Activated CD8-positive, alpha-beta memory T cell treated with anti-CD3 and anti-CD28 coated beads, Interleukin-2, amount 10 ng/mL, durations not matched to agents 7 days and 5 days (primary cell): ENCODE measurements at places on chromosomes 5 and 9. TPM values are rescaled to one million over a fixed set of nuclear protein-coding genes. Genes with fewer than 3 reads are reported as not detected.

KIF4B gene
- total RNA-seq = not detected

HK3 gene
- total RNA-seq = not detected

- no peaks in the 10 kb centered on the region for H3K4me1 ChIP-seq
- H3K36me3 ChIP-seq = no peaks in the 10 kb centered on the region
- DNase-seq = no peak
- H3K4me3 ChIP-seq = no peak overlapping the region
These were observed 114.2 kb upstream of the FST start for GRCh38 chr5:53366245-53366644.

DNA sequence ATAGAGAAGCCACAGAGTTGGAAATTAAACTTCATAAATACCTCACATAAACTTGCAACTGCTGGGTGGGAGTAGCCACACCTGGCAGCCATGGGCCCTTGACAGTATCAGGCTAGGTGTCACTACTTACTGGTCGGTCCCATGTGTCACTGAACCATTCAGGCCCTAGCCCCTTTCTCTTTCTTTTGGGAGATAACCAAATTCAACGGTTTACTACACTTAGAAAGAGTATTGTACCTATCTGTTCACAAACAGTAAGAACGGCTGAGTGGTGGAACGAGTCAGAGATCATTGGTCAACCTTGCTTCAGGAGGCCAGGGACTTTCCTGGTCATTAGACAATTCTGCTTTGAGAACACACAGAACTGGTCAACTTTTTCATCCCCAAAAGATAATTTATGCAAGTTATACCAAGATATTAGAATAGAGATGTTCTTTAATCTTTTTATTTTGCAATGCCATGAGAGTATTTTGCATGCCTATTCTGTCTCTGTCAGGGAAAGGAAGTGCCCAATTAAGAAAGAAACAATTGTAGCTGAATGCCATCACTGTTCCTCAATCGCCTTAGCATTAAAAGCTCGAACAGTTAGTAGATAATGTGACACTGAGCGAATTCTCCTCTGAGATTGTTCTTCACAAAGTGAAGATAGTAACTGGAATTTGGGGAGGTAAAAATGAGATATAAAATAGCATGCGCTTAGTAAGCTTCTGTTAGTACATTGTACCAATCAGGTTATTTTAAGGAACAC is 50.9 kb downstream of the GOLPH3 start:
- peaks cover 3% of the 10 kb centered on the region for H3K4me1 ChIP-seq
- no peaks in the 10 kb centered on the region for H3K27me3 ChIP-seq
- no peak overlapping the region for H3K27ac ChIP-seq
- DNase-seq = no peak
- no peak overlapping the region for H3K4me3 ChIP-seq
- peaks cover 50% of the 10 kb centered on the region for H3K36me3 ChIP-seq

DNA sequence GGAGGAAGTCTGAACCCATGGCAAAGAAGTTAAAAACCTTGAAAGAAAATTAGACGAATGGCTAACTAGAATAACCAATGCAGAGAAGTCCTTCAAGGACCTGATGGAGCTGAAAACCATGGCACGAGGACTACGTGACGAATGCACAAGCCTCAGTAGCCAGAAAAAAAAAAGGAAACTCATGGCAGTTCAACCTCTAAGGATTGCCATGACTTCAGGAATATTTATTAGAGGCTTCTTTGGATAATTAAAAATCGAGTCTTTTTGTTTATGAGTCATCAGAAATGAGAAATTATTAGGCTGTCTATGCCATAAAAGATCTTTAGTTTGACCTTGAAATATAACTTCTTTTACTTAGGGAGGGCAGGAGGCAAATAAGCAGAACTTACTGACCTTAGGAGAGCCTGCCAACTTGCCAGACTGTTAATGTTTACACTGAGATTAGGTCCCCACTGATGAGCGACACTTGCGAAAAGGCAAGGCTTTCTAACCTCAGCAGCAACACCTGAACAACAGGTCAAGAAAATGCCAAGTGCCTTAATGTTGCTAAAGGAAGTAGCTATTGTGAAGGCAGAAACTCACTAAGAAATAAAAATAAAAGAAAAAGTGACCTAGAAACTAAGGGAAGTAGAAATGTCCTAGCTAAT is 55.2 kb upstream of the TUSC1 start:
- H3K36me3 ChIP-seq = no peaks in the 10 kb centered on the region
- DNase-seq = no peak
- H3K4me1 ChIP-seq = no peaks in the 10 kb centered on the region
- H3K4me3 ChIP-seq = no peak overlapping the region
- H3K27me3 ChIP-seq = no peaks in the 10 kb centered on the region

- no peak for DNase-seq
- H3K4me3 ChIP-seq = no peak overlapping the region
- H3K27ac ChIP-seq = no peak overlapping the region
- peaks cover 3% of the 10 kb centered on the region for H3K27me3 ChIP-seq
- H3K4me1 ChIP-seq = peaks cover 22% of the 10 kb centered on the region
- H3K36me3 ChIP-seq = no peaks in the 10 kb centered on the region
These were observed 278.8 kb downstream of the FSTL4 start for GRCh38 chr5:133333326-133334150.

DNA sequence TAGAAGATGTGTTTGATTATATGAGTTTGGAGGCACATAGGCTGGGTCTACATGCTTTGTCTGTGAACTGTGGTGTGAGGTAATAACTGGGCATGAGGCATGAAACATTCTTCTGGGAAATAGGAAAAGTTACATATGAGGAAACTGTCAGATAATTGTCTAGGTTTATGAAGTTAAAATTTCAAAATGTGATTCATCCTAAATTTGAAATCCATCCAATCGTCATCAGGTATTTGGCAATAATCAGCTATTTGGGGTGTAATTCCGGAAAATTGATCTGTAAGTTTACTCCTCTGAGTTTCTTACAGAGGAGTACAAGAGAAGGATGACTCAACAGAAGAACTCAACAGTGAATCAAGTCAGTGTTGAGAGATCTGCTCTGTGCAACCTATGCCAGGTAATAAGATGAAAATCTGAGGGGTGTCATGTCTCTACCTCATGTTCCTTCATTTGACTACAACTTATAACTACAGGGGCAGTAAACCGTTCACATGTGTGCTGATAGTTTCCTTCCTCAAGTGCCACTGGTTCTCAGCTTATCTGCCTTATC is 1171.6 kb upstream of the CDH18 start:
- H3K4me3 ChIP-seq = no peak overlapping the region
- no peaks in the 10 kb centered on the region for H3K36me3 ChIP-seq
- no peaks in the 10 kb centered on the region for H3K27me3 ChIP-seq
- no peak for DNase-seq
